ENCODE measurements at places on chromosomes 1 and 21.

DNA sequence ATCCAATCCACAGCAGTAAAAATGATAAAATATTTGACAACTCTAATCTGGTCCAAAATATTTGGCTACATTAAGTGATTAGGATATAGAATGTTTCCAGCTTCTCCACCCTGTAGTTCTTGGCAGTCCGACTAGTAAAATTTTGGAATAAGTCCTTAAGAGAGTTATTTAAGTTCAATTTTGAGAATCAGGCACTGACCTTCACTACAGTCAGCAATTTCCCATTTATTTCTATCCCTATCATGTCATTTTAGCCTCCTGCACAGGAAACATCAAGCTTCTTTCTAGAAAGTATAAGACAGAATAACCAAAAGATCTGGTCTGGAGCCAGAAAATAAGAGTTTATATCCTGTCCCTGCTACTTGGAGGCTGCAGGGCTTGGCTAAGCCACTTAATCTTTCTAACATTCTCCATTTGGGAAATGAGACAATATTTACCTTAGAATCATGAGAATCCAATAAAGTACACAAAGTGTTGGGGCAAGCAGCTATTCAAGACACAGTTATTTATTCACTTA is 162.2 kb downstream of the DPYD start:
- no peak for DNase-seq

DNA sequence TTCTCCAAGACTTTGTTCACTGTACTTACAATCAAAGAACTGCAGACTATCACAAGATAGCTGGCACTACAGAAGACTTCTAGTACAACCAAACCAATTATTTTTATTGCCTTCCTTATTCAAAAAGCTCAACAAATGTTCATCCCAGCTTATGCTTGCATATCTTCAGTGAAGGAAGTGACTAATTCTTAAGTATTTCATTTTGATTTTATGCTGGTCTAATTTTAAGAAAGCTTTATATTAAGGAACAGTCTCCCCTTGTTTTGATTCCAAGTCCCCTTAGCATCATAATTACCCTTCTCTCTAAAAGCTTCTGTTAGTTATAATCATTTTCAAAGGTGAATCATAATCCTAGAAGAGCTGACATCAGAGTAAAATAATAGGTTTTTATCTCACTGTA is 132.9 kb downstream of the LRRIQ3 start:
- DNase-seq = no peak

- DNase-seq = no peak
These were observed 701 bp upstream of the MUTYH start for GRCh38 chr1:45340816-45341466.

DNA sequence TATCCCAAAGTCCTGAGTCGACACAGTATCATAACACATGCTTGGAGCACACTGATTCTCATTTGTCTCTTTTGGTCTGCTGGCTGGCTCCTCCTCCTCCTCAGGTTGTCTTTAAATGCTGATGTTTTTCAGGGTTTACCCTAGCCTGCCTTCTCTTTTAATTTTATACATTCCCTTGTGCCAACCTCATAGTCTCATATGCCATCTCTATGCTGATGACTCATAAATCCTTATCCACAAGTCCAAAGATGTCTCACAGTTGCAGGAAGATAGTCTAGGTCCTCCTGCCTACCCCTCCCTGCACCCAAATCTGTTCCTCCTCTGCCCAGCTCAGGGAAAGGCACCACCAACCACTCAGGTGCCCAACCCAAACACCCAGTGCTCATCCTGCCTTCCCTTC is 108.3 kb downstream of the SIPA1L2 start:
- no peak for DNase-seq

GRCh38 chr1:93700532-93701469 is 19.2 kb upstream of the BCAR3 start:
- DNase-seq = no peak

DNA sequence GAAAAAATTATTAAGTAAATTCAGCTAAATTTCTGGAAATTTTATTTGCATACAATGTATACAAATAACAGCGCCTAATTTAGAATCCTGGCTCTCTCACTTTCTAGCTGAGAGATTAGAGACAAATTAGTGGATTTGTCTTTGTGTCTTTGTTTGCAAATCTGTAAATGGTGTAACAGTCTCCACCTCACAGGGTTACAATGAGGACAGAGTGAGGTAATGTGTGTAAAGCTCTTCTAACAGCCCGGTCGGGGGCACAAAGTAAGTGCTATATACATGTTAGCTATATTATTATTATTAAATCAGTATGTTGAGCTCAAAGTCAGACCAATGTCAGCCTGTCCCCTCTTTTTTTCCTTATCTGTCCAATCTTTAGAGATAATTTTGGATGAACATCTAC is 5.0 kb upstream of the ADAMTSL4 start:
- DNase-seq = no peak

DNA sequence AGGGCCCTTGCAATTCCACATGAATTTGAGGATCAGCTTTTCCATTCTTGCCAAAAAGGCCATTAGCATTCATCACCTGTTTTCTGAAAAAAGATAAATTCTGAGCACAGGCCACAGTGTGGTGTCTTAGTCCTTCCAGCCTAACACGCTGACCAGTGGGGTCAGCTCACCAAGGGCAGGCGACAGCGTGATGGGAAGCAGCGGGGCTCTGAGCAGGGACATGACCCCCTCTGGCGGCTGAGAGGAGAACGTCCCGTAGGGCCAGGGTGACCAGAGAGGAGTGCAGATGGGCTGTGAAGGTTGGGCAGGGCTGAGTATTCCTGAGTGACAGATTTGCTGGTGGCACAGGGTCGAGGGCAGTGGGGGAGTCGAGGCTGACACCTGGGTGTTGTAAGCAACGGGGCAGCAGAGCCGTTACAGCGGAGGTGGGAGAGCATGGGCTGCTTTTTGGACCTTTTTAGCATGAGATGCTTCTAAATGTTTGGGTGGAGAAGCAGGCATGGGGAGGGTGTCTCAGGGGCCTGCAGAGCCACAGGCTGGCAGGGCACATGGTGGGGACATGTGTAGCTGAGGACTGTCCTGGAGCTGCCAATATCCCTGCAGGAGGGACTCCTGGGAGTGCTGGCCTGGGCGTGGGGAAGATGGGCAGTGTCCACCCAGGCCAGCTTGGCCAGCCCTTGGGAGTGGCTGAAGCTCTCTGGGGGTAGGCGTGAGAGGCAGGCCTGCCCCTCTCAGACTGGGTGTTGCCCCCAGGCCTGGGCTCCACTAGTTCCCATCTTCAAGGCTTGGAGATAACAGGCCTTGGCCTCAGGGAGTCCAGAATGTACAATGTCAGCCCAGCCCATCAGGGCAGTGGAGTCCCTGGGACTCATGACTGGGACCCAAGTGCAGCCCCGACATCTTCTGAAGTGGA is 8.6 kb upstream of the CALML6 start:
- no peak for DNase-seq

DNA sequence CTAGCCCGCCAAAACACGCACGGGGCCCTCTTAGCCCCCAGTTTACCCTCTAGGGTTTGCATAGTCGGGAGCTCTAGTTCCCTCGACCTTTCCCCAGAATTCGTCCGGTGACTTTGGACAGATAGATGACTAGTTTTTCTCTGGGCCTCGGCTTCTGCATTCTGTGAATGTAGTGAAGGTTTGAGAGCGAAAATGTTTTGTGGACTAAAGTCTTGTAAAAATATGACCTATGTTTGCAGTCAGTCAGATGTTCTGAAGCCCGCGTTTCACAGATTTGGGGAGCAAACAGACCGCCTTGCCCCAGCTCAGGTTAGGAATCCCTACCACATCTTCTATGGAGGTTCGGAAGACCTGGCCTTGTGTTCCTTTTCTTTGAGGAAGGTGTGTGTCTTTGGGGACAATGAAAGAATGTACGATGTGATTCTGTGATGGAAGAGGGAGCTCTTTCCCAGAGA is 401 bp downstream of the UQCRH start:
- no peak for DNase-seq

- no peak for DNase-seq
These were observed 111.1 kb downstream of the BRINP2 start for GRCh38 chr1:177281901-177282300.

- DNase-seq = no peak
These were observed 138.0 kb upstream of the DNAH14 start for GRCh38 chr1:224791362-224791941.
